ENCODE measurements at places on chromosomes 5 and 9. TPM values are rescaled to one million over a fixed set of nuclear protein-coding genes. Genes with fewer than 3 reads are reported as not detected.

- no peak for DNase-seq
These were observed 1061.9 kb upstream of the CDH18 start for GRCh38 chr5:21049901-21050300.

- no peak for DNase-seq
These were observed 86.5 kb upstream of the CCDC112 start for GRCh38 chr5:115382989-115383388.

GRCh38 chr5:67681703-67682102 lies 485.1 kb upstream of the CD180 start:
- no peak for DNase-seq

DNA sequence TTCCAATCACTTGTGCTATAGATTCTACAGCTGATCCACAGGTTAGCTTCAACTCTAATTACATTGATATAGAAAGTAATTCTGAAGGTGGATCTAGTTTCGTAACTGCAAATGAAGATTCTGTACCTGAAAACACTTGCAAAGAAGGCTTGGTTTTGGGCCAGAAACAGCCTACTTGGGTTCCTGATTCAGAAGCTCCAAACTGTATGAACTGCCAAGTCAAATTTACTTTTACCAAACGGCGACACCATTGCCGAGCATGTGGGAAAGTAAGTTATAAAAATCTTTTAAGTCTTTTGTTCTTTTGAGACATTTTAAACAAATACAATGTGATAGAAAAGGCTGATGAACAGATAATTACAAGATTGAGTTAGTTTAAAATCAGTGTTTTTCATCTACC lies 30.9 kb downstream of the ZFYVE16 start:
- DNase-seq: no peak

SLCO6A1 gene
- polyA plus RNA-seq: not detected

- peak; percentile 61 for DNase-seq
These were observed 15.4 kb downstream of the CCL28 start for GRCh38 chr5:43396762-43397304.

TMOD1 gene
- polyA plus RNA-seq: 8.1 TPM

NKD2 gene
- polyA plus RNA-seq: 7.9 TPM

TIFAB gene
- not detected for polyA plus RNA-seq

GRCh38 chr9:35905051-35905781 lies 786 bp upstream of the HRCT1 start:
- no peak for DNase-seq

DOLK gene
- 17.0 TPM for polyA plus RNA-seq
